ENCODE measurements at places on chromosomes 6 and 20.

- no peak for DNase-seq
Measured at GRCh38 chr20:25408890-25409289, 1.4 kb downstream of the GINS1 start.

DNA sequence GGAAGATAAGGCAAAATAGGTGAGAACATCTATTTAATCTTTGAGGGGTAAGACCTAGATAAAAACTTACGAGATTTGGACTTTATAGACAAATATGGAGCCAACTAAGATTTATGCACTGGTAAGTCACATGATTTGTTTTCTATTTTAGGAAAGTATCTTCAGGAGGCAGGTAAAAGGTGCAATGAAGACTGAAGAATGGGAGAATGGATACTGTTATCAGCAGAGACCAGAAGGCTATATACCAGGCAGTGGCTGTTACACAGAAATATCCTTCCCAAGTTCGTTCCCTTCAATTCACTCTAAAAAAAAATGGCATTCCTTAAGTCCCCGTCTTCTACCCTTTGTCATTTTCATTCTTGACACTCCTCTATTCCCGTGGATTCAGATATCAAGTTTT is 123.8 kb downstream of the MYB start:
- no peak for DNase-seq

GRCh38 chr6:114216789-114217467 is 125.9 kb downstream of the HS3ST5 start:
- DNase-seq, result no peak

- DNase-seq, result peak; percentile 62
Measured at GRCh38 chr6:27630727-27631608, 158.1 kb upstream of the ZNF184 start.

DNA sequence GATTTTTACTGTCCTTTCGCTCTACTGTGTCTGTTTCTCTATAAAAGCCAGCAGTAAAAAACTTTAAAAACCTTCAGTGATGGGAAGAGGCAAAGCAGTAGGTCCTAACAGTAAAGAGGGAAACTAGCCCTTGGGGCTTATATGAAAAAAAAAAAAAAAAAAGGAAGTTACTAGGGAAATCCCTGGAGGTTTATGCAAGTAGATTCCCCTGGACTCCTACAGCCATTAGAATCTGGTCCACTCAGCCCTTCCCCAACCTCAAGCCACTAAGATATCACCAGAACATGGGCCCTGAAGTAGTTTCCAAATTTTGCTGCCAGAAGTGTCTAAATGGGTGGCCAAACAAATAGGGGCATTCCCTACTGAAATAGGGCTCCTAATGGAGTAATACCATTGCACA is 70.5 kb upstream of the HINT3 start:
- no peak for DNase-seq

DNA sequence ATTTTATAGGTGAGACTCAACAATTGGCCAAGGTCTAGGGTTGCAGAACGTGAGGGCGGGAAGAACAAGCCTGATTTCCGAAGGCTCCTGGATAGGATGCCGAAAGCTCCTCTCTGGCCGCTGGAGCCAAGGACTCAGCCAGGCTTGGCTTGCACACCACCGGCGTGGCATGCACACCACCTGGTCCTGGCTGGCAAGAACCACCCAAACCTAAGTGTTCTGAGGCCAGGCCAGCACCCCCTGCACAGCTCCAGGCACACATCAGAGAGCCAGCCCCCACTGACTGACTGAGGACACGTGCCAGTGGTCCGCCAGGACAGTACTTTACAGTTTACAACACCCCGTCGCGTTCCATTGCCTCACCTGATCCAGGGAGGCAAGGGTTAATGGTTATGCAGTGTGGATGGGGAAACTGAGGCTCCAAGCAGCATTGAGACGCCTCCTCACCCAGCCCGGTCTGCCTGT is 414 bp downstream of the TGM2 start:
- DNase-seq, result no peak

DNA sequence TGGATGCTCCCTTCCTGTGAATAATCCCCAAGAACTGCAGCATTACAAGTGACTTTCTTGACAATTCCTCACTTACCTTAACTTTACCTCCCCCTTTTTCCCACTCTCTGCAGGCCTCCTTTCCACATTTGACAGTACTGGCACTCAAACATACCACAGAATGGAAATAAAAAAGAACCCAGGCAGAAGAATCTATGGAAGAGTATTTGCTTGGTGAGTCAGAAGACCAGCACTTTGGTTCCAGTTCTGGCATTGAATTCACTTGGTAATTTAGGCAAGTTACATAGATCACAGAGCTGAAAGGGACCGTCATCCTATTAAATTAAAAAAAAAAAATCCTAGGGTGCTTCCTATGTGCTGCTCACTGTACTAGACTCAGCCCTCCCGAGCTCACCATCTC is 55.0 kb downstream of the BTBD9 start:
- DNase-seq, result no peak

DNA sequence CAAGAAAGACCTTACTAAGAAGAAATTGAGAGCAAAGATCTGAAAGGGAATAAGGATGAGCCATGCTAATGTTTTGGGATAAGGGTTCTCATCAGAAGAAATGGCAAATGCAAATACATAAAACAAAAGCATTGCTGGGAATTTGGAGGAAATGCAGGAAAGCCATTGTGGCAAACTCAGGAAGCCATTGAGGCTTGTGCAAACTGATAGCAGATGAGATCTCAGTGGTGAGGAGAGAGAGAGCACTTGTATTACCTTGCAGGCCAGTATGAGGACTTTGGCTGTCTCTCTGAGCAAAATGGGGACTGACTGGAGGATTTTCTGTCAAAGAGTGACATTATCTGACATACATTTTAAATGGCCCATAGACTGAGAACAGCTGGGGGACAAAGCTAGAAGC is 103.0 kb downstream of the ADGRB3 start:
- no peak for DNase-seq

GRCh38 chr6:11769811-11770545 is 8.6 kb downstream of the ADTRP start:
- DNase-seq, result no peak

DNA sequence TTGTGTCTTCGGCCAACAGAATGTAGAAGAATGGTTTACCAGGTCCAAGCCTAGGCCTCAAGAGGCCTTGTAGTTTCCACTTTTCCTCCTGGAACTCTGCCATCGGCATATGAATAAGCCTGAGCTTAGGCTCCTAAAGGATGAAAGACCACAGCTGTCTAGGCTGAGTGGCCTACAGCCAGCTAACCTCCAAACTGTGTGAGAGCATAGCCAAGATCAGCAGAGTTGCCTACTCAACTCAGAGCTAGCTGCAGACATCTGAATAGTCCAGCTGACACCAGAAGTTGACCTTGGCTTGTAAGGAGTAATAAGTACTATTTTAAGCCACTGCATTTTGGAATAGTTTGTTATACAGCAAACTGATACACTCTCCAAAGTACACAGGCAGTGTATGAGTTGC is 52.6 kb upstream of the SMIM29 start:
- DNase-seq, result no peak

DNA sequence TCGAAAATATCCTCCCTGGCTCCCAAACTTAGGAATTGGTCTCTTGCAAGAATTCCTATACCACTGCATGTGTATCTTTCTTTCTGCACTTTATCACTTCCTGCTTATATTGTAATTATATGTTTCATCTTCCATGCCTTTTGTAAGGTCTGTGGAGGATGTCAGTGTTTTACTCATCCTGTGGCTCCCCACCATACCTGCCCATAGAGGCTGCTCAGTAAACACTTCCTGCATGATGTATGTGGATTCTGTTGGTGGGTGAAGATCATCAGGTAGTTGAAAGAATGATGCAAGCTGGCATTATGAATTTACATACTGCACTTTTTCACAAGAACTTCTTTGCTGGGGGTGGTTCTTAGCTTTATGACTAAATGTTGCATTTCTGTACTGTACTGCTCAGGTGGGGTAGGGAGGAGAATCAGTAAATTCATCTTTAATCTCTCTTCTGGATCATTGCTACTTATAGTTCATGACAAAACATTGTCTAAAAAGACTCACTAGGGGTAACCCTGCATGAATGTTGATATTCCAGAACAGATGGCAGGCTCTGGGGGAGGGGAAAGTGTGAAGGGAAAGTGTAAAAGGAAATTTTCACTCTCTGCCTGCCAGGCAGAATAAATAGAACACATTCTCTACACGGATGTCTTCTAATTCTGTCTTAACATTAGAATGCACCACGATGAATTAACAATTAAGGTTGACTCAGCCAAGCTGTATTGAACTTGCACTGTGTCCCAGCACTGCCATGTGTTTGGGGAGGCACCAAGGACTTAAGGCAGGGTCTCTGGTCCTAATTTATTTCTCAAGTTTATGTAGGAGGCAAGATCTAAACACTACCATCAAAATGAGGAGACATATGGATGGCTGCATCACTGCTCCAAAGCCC is 36.0 kb upstream of the KLHL31 start:
- no peak for DNase-seq

DNA sequence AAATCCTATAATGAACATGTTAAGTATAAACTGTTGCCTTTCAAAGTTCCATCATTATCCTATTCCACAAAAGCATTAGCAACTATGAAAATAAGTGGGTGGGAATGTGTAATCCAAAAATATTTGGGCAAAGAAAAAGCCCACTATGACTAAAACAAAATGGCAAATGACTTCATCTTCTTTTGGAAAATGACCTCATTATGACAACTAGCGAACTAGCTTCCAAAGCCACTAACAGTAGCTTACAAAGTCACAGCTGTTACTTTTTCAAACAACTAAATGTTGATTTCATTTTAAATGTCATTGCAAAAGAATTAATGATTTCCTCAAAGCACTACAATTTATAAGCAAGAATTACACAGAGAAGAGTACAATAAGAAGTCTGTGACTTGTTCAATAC is 49.8 kb upstream of the RUNX2 start:
- DNase-seq, result no peak

- DNase-seq, result no peak
Measured at GRCh38 chr6:81820980-81821379, 68.5 kb upstream of the TENT5A start.

- DNase-seq, result no peak
Measured at GRCh38 chr20:22382742-22383141, 201.6 kb downstream of the FOXA2 start.

GRCh38 chr6:35376281-35376680 is 33.9 kb downstream of the PPARD start:
- no peak for DNase-seq

DNA sequence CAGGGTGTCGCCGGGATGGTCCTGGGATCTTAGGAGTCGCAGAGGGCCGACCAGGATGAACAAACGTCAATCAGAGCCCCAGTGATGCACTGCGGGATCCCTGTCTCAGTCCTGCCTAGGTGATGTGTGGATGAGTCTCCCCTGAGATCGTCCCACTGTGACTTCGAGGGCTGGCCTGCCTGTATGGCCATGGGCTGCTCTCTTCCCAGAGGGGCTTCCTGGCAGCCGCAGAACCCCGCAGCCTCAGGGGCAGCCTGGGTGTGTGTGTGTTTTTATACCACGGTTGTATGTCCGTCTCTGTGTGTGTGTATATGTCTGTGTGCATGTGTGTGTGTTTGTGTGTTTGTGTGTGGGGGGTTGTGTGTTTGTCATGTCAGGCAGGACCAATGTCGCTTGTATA is 111.6 kb downstream of the MYLK4 start:
- no peak for DNase-seq

- no peak for DNase-seq
Measured at GRCh38 chr6:122833021-122833491, 44.0 kb downstream of the SMPDL3A start.

- DNase-seq, result no peak
Measured at GRCh38 chr6:17486680-17487079, 93.3 kb downstream of the CAP2 start.

DNA sequence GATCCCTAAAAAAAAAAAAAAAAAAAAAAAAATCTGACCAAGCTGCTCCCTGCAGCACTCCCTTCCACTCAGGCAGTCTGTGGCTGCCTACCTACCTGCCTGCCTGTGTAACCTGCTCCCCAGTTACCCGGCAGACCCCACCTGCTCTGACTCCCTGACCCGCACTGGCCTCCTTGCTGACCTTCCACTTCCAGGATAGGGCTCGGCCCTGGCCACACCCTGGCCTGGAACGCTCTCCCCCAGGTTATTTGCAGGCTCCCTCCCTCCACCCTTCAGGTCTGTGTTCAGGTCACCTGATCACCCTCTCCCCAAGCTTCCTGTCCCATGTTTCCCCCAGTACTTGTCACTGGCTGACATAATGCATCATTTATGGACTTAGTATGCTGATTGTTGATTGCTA is 134.3 kb downstream of the SLC23A2 start:
- DNase-seq, result no peak

GRCh38 chr20:34948030-34948429 is 7.6 kb downstream of the GSS start:
- DNase-seq, result no peak

DNA sequence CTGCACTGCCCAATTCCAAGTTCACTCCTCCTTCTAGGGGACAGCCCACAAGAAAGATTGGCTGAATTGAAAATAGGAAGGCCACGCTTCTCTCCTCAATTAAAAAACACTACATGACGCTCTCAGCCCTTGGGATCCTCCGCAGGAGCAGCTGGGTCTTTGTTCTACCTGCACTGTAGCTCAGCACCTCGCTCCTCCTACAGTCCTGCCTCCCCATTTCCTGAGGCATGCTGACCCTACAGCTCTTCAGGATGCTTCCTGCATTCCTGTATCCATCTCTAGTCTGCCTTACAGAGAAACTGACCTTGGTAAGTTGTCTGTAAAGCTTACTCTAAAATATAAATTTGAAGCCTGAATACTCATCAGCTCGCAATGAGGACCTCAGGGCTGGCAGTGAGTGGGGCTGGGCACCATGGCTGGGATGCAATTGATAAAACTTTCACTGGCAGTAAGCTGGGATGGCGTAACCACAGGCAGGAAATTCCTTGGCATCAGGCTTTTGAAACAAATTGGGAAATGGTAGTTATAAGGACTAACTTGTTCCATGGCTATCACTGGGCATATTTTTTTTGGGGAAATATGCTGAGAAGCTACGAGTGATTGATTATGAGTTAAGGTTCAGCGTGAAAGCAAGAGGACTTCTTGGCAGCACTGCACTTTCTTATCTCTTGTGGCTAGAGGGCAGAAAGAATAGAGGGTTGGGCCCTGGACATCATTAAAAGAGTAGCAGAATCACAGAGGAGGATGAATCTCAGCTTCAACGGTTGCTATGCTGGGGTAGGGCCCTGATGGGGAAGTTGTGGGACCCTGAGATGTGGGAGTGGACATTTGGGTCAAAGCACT is 11.7 kb upstream of the SIRPB1 start:
- DNase-seq, result no peak

- no peak for DNase-seq
Measured at GRCh38 chr6:104936766-104937535, 20.0 kb upstream of the LIN28B start.
